ENCODE measurements at places on chromosomes 6 and 20.

- DNase-seq: no peak
Measured at GRCh38 chr6:42387336-42387735, 64.4 kb downstream of the TRERF1 start.

- peak; percentile 65 for DNase-seq
Measured at GRCh38 chr20:31861385-31862156, 8.8 kb downstream of the DUSP15 start.

DNA sequence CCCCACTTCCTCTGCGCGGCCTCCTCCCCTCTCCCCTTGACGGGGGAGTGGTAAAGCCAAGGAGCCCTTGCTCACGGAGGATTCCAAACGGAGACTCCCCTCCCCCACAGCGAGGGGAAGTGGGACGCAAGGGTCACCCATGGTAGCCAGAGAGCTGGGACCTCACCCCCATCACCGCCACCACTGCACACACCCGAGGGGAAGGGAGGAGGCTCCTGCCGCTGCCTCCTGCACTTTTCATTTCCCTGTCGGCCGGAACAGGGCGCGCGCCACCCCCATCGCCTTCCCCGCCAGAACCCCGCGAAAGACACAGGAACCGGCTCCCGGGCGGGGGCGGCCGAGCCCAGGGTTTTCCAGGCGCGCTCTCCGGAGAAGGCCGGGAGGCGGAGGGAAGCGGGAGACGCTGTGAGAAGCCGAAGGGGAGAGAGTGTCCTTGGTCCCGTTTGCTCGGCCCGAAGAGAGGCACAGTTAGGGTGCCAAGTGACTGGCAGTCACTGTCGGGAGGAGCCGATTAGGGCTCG is 789 bp downstream of the CCND3 start:
- DNase-seq: peak; percentile 40

DNA sequence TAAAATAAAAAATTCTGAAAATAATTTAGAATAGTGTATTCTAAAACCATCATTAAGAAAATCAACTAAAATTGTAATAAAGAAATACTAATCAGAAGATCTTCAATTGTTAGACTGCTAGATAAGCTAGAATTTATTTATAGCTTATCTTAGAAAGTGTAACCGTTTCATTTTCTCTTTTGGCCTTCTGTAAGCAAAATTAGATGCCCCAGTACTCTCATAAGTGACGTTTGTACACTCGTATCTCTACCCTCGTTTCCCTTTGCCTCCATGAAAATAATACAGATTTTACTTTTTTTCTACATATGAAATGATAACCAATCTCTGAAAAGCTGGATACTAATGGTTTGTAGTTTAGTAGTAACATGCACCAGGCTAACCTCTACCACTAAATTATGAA is 19.8 kb downstream of the DSE start:
- DNase-seq: no peak

GRCh38 chr6:134099770-134100169 is 47.3 kb upstream of the SLC2A12 start:
- no peak for DNase-seq

GRCh38 chr6:35754452-35755277 is 17.8 kb downstream of the ARMC12 start:
- peak; percentile 14 for DNase-seq

- no peak for DNase-seq
Measured at GRCh38 chr6:94196891-94197290, 777.5 kb upstream of the EPHA7 start.

DNA sequence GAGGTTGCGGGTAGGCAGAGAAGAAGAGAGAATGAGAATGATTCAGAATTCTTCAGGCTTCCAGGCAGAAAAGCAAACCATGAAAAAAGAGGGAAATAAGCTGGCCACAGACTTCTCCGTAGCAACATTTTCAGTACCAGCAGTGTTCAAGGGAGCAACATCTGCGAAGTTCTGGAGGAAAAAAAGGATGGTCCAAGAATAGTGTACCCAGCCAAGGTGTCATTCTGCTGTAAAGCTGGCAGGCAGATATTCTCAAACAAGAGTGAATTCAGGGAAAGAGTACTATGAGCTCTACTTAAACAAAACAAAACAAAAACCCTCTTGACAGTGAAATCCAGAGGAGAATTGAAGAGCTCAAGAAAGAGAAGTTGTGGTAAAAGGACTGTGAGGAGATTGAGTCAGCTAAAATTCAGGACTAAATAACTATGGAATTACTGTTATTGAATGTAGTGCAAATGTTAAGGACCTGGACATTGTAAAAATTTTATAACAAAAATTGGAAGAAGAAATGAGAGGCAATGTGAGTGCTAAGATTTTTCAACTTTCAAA is 86.5 kb downstream of the ATRN start:
- DNase-seq: no peak

DNA sequence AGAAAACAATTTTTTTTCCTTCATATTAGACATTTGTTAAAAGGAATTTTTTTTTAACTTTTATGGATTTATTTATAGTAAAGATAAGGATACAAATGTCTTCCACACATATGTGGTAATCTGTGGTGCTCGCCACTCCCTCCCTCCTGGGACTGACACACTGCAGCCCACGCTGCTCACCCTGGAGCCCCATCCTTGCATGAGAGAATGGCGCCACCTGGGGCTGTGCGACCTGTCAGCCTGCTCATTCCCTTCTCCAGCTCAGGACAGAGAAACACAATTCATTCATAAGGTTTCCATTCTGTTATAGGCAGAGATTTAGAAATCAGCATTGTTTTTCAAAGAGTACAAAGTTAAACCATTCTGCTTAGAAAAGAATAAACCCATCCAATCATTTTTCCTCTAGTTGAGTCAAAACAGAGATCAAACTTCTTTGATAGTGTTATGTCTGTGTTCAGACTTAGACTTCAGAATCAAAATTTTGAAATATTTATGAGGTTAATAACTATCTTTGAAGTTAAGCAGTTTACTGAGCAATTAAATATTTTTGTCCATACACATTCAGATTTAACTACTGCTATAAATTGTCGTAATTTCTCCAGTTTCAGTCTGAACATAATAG is 42.8 kb upstream of the DYNLRB1 start:
- DNase-seq: peak; percentile 49

DNA sequence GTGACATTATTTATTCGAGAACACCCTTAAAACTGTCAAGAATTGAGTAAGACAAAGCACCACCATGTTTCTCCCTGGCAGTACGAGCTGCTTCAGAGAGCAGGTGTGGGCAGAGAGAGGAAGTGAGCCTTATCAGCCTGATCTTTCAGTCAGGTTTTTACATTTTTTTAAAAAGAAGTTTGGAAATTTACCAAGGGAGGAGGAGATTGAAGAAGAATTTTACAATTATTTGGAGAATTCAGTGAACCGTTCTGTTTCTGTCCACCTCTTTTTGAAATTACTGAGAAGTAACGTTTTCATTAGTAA is 75.5 kb downstream of the ZDHHC14 start:
- DNase-seq: no peak

DNA sequence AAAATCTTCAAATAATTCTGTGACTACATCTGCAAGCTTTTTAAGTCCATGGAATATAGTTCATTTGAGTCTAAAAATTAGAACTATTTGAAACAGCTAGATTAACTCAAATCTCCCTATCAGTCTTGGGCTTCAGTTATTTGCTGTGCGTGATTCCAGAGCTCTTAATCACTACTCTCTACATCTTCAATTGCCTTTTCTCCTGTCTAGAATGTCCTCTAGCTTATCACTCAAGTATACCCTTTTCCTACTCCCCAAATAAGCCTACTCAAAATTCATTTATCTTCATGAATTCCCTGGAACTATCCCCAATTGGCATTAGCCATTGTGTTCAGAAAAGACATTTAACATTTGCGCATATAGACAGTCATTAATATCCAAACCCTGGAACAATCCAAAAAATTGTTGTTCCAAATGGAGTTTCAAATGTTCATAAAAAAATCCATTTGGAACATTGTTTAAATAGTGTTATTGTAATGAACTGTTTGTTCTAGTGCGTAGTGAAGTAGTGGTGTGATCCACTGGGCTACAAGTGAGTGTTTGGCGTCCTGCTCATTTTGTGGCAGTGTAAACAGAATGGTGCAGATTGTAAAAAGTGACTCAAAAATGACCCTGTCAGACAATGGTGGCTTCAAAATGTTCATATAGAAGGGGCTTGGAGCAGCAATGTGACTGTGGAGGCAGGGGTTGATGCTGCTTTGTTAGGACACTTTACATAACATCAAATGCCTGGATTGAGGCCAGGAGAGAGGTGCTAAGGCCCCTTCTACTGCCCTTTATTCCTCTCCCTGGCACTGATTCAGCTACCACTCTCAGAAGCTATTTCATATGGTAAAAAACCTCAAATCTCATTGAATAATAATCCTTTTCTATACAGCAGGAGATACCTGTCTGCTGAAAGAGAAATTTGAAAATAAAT is 122.3 kb downstream of the KIF6 start:
- DNase-seq: peak; percentile 7

DNA sequence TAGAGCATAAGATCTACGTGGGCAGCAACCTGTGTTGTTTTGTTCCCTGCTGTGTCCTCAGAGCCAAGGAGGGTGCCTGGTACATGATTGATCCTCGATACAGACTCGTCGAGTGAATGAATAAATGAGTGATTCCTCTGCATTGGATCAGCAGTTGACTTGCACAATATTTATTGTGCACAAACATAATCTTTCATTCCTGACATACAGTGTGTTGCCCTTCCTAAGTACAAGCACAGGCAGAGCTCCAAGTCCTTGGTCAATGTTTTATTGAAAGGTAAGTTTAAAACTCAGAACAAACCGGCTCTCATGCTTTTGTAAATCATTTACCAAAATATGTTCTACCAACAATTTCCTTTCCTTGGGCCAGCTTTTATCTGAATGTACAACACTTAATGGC is 57.4 kb downstream of the STMND1 start:
- no peak for DNase-seq

- DNase-seq: no peak
Measured at GRCh38 chr20:32777177-32777956, 15.2 kb downstream of the DNMT3B start.

Measured in fibroblast of skin of right biceps (primary cell).